ENCODE measurements at places on chromosomes 1 and 21.

DNA sequence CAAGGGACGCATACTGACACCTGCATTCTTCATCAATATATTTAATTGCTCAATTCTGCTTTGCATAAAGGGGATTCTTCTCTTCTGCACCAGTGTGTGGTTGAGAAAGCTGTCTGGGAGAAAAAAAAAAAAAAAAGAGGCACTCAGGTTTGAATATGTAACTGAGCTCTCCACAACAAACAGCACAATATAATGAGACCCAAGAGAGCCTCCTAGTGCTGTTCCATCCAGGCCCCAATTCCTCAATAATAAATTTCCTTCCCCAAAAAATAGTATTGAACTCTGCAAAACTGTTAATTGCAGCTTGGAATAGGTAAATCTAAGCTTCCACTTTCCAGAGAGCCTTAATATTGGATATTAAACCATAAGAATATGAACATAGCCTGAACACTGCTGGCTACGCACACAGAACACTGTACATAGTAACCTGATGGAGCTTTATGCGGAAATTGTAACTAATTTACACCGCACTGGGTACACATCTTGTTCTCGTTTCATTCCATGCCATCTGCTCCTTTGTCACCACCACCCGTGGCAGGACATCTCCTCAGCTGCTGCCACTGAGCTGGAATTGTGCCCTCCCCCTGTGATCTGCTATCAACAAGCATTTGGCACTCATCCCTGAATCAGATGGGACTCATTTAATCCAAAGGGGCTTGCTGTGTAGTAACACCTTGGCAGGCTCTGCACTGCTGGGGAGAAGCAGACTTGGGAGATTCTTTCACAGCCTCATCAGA is 272.0 kb downstream of the HHIPL2 start:
- no peak for DNase-seq

GRCh38 chr1:193542690-193543089 is 356.3 kb upstream of the B3GALT2 start:
- no peak for DNase-seq

DNA sequence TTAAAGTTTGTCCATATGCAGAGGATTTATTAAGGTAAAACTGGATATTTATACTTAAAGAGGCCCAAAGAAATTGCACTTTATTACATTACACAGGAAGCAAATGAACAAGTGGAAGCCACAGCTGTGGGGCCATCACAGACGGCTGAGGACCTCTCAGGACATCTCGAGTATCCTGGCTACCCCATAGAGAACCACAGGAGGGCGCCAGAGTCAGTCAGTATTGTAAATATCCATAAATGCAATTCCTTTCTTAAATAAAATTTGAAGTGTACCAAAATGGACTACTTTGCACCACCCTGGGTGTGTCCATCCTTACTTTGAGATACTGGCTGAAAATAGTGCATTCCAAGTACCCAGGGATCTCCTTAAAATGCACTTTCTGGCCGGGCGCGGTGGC is 257.2 kb downstream of the MRPL39 start:
- DNase-seq: no peak

- DNase-seq: no peak
Observed at GRCh38 chr1:209815490-209815889, 9.5 kb upstream of the IRF6 start.
